ENCODE measurements at places on chromosomes 11 and 22.

GRCh38 chr11:20247591-20248007 lies 87.3 kb upstream of the DBX1 start:
- DNase-seq = no peak

DNA sequence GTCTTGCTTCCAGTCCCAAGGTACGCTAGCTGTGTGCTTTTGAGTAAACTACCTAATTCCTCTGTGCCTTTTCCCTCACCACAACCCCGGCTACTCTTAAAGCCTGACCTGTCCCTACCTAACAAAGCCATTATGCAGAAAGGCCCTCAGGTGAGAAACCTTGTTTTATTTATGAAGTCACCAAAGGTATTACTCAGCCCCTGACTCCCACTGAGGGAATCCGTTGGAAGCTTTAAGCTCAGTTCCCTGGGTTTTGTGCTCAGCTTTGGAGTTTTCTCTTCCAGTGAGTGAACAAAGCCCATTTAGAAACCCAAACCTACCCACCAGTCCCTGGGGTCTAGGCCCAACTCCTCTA lies 90.9 kb downstream of the APIP start:
- DNase-seq = no peak

- no peak for DNase-seq
These were observed 10.1 kb downstream of the CASTOR1 start for GRCh38 chr22:30279046-30279788.

- DNase-seq = no peak
These were observed 13.5 kb upstream of the CHADL start for GRCh38 chr22:41254230-41254629.

- peak; percentile 81 for DNase-seq
These were observed 19.5 kb upstream of the P2RY6 start for GRCh38 chr11:73252577-73253191.

DNA sequence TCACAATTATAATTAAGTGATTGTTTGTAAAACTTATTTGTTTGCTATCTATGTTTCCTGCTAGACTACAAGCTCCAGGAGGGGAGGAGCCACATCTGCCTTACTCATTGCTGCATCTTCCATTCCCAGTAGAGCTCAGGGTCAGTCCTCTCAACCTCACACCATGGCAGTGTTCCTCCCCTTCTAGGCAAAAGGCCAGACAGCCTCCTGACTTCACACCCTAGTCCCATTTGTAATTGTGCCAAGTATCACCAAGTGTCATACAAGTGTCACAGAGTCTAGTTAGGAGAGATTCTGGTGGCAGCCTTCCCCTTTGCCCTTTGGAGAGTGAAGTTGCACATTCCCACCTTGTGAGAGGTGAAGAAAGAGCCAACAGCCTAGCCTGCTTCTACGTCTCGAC lies 490.4 kb downstream of the INSC start:
- no peak for DNase-seq

GRCh38 chr22:44730490-44731356 lies 21.7 kb upstream of the ARHGAP8 start:
- no peak for DNase-seq

DNA sequence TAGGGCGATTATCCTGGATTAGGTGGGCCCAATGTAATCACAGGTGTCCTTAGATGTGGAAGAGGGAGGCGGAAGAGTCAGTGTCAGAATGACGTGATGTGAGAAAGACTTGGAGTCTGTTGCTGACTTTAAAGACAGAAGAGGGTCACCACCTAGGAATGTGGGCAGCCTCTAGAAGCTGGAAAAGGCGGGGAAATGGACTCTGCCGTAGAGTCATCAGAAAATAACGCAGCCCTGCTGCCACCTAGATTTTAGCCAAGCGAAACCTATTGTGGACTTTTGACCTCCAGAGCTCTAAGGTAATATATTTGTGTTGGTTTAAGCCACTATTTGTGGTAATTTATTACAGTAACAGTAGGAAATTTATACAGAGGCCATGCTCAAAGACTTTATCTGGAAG lies 4.8 kb downstream of the DDX10 start:
- no peak for DNase-seq

DNA sequence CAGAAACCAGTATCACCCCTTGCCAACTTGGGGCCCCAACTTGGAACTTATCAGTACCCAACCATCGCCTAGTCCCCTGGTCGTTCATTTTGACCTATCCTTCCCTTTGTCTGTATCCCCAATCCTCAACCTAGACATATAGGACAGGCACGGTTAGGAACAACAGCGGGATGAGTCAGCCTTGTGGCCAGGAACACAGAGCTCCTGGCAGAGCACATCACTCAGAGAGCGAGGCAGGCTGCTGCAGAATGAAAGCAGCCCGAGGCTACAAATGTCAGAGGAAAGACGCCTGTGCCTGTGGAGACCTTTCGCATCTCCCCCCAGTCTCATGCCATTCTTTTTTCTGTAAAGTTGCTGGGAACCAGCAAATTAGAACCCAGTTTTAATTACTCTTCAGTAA lies 14.6 kb downstream of the DKK3 start:
- DNase-seq = no peak

DNA sequence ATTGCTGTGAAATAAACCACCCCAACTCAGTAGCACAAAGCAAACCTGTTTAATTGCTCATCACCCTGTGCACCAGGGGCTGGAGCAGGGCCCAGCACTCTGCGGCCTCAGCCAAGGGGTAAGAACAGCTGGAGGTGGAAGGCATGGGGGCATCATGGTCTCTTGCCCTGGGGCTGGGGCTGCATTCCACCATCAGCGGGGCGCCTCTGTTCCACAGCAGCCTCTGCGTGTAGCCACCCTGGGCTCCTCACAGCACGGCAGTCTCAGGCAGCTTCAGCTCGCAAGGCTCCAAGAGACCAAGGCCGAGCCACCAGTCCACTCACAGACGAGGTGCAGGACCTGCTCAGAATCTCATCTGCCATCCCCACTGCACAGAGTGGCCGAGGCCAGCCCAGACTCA lies 630.7 kb downstream of the TBC1D22A start:
- no peak for DNase-seq

- DNase-seq = no peak
These were observed 554.2 kb downstream of the JRKL start for GRCh38 chr11:96943970-96944369.

GRCh38 chr22:19514831-19515565 lies 9.2 kb downstream of the CLDN5 start:
- peak; percentile 24 for DNase-seq

DNA sequence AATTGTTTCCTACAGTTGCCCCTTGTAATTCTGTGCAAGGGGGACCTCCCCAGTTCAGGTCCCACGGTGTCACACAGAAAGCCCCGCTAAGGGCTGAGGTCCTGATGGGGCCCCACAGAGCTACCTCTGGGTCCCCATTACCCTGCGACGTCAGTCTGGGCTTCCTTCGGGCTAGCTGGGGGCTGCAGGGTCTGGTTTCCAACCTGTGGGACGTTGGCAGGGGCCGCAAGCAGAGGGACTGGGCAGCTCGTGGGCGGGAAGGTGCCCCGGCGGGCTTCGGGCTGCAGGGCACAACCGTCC lies 698 bp downstream of the SLC37A4 start:
- no peak for DNase-seq

- no peak for DNase-seq
These were observed at the start of gene OR2AG2 for GRCh38 chr11:6771926-6772893. TSS of gene OR2AG2 (minus strand) at chr11:6771976. CDS start at chr11:6768957, 3,019 bp downstream.

Data from NCI-H187 treated with DMSO at 0.1 percent for 48 hours (cell line).